ENCODE measurements at places on chromosomes 2 and 18.

GRCh38 chr2:8426550-8426949, 255.3 kb upstream of the ID2 start:
- no peak for DNase-seq

- DNase-seq, result no peak
Measured at GRCh38 chr2:127429844-127430425, 11.7 kb downstream of the PROC start.

- DNase-seq, result no peak
Measured at GRCh38 chr2:65545837-65546805, 113.7 kb upstream of the SPRED2 start.

DNA sequence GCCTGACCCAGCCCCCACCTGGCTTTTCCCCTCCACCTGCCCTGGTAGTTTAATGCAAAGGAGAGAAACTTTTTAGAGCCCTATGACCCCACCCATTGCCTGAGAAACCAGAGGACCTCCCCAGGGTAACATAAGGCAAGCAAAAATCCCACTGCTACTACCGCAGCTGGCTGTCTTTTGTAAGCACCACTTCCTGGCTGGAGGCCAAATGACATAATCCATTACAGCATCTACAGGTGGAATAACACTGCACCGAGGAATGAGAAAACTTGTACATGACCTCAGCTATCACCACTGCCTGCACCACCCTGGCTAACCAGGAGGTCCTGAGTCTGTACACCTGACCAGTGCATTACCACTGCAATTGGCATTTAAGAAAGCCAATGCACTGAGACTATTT, 149.6 kb upstream of the GALNT5 start:
- no peak for DNase-seq

DNA sequence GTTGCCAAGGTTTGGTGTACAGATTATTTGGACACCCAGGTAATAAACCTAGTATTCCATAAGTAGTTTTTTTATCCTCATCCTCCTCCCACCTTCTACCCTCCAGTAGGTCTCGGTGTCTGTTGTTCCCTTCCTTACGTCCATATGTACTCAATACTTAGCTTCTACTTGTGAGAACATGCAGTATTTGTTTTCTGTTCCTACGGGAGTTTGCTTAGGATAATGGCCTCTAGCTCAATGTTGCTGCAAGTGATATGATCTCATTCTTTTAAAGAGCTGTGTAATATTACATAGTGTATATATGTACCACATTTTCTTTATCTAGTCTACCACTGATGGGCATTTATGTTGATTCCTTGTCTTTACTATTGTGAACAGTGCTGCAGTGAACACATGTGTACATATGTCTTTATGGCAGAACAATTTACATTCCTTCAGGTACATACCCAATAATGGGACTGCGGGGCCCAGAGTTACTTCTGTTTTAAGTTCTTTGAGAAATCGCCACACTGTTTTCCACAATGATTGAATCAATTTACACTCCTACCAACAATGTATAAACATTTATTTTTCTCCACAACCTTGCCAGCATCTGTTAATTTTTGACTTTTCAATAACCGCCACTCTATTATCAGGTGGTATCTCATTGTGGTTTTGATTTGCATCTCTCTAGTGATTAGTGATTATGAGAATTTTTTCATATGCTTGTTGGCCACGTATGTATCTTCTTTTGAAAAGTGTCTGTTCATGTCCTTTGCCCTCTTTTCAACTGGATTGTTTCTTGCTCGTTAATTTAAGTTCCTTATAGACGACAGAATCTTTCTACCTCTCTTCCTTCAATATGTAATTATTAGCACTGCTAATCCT, 88.0 kb downstream of the MEMO1 start:
- no peak for DNase-seq

DNA sequence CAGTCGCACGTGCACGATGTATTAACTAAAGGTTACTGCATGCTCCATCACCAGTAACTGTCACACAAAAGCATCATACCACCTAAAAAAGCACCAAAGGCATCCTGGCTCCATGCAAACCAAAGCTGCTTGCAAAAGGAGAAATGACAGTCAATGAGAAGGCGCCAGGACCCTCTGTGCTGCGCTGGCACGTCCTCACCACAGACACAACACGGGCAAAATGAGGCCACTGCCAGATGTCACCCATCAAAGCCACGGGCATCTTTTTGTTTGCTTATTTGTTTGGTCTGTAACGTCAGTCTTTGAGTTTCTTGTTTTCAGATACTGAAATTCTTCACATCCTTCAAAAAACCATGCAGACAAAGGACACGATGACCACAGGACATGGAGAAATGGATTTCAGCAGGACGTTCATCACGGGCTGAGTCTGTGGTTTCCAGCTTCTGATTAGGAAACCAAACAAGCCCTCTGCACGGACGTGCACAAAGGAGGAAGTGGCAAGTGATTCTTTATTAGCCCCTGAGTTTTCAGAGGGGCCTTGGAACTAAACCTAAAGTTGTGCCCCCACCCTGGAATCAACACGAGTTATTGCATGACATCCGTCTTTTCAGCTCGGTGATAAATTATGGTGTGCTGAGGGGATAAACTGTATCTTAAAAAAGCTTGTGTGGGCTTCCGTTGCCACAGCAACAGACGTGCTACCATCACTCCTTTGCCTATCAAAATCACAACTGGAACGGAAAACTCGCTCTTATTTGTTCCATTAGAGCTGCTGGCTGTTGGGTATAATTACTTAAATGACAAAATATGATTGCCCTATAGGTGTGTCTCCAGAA, 181.8 kb downstream of the EIPR1 start:
- no peak for DNase-seq

DNA sequence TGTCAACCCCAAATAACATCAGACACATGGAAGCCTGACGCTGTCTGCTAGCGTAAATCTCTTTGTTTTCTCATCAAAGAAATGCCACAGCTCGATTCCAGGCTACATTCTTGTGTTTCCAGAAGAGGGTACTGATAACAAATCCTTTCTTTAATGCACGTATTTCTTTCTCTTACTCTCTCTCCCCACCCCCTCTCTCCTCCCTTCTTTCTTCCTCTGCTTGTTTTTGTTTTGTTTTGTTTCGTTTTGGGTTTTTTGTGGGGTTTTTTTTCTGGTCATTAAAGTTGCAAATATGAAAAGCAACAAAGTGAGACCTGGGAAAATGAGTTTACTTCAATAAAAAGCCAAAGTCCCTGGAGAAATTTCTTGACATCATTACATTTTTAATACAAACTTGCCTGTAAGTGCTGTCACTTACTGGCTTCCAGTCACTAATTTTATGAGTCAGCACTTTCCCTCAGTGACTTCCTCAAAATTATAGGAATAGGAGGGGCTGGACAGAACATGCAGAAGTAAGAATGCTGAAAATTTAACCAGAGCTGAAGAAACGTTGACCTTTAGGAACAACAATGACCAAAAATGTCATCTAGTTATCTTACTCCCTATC, 106.7 kb upstream of the NABP1 start:
- DNase-seq, result peak; percentile 50

GRCh38 chr2:165801176-165801575, 7.1 kb upstream of the GALNT3 start:
- no peak for DNase-seq

DNA sequence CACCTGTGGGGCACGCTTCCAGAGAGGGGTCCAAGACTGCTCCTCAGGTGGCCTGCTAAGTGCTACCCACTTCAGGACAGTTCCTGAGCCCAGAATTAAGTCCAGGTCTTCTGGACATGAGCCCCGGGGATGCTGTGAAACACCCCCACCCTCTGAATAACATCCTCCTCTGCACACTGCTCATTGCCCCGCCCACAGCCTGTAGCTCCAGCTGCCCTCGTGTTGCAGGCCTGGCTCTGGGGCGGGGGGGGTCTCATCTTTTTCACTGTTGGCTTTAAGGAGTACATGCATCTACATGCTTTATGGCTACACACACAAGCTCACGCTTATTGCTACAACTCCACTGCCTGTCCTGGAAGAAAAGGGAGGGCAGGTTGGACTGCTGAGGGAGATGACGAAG, 92.8 kb downstream of the PTGR3 start:
- no peak for DNase-seq

DNA sequence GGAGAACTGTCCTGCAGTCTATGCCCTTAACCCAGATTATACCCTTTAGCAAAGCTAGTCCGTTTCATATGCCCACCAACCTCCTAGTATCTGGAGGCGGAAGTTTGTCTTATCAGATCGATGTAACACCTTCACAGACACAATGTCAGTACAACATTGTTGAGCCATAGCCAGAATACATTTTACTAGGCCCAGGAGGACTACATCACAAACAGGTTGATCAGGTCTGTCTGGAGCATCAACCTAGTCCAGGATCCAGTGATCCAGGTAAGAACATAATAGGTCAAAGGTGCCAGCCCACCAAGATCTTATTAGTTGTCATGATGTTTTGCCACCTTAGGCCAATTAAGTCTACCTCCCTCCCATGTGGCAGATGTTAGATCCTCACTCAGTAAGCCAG, 2.0 kb upstream of the TPRKB start:
- DNase-seq, result no peak

DNA sequence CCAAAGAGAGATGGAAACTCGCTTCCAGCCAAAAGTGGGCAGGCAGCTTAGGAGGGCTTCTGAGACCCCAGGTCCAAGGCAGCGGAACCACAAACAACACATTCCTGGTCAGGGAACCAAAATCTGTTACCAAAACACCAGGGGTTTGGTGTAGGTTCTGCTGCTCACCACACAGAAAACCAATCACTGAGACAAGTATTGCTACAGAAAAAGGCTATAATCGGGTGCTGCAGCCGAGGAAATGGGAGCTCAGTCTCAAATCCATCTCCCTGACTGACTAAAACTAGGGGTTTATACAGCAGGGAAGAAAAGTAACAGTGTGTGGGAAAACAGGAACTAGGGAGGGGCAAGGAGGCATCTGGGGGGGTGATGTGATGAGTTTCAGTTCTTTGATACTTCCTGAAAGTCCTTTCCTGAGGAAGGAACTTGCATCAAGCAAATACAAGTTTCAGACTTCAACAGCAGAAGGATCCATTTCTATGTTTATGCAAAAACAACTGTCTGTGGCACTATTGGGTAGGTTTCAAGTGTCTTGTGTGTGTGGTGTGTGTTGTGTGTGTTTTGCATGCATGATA, 108.0 kb downstream of the FAM168B start:
- DNase-seq, result no peak

DNA sequence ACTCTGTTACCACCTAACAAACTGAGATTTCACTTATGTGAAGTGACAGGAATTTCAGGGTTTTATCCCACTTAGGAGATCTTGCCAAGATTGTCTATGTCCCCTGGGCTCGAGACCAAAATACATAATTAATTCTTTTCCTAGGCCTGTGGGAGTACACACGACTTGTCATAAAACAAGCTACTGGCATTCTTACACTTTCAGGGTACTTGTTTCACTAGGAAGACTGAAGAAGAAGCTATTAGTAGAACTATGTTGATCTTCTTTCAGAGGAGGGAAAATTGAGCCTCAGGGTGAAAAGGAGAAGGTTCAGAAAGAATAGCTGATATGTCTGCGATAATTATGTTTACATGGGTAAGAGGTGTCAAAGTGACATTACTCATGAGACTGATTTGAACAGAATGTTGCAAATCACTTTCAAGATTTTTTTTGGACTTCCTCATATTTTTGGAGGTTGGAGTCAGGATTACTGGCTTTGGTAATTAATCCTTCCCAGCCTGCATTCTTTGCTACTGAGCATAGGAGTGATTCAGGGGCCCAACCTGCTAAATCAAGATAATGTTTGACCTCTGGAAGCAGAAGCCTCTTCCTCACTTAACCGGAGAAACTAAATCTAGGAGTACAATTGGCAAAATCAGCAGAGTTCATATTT, 240.0 kb upstream of the NT5C1B start:
- no peak for DNase-seq

- DNase-seq, result no peak
Measured at GRCh38 chr18:44743631-44744030, 62.9 kb downstream of the SETBP1 start.

DNA sequence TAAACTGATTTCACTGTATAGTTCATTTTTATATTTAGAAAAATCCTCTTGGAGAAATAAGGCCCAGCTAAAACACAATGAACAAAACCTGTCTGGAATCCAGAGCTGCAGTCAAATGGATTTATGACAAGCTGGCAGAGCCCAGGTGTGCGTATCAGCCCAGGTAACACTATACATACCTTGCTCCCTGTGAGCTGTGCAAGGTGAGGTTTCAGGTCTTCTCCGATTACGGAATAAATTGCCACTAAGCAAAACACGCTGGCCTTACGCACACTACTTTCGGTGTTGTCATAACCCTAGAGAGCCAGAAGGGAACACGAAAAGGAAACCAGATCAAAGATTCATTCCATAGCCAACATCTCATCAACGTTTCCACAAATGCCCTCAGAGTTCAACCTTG, 61.9 kb upstream of the TFCP2L1 start:
- DNase-seq, result no peak

Measured in hippocampal formation (tissue), 2 donors.